ENCODE measurements at places on chromosomes 11 and 22. TPM values are rescaled to one million over a fixed set of nuclear protein-coding genes. Genes with fewer than 3 reads are reported as not detected.

DNA sequence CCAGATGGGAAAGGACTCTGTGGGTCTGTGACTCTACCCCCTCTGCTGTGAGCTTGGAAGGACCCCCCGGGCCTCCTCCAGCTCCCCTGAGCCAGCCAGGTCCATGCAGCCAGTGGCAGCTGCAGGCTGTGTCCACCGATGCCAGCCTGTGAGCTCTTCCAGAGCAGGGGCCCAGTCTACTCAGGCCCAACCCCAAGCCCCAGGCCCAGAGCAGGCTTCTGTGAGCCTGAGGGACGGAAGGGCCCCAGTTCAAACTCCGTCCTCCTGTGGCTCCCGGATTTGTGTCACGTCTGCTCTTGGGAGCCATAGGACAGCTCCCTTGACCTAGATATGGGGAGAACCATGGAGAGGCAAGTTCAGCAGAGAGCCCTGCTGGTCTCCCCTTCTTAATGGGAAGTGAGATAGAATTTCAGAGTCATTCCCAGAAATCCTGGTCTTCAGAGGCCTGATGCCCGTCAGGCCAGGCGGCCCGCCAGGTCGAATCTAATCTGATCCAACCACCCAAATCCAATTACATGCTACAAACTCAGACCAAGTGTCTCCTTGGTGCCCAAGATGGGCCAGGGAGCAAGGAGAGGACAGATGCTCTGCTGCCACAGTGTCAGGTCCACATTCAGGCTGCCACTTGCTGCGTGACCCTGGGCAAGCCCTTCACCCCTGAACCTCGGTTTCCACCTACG lies 75.1 kb downstream of the SCUBE1 start:
- no peak for DNase-seq

GRCh38 chr22:37086184-37086583 lies 23.3 kb downstream of the TMPRSS6 start:
- no peak for DNase-seq

DNA sequence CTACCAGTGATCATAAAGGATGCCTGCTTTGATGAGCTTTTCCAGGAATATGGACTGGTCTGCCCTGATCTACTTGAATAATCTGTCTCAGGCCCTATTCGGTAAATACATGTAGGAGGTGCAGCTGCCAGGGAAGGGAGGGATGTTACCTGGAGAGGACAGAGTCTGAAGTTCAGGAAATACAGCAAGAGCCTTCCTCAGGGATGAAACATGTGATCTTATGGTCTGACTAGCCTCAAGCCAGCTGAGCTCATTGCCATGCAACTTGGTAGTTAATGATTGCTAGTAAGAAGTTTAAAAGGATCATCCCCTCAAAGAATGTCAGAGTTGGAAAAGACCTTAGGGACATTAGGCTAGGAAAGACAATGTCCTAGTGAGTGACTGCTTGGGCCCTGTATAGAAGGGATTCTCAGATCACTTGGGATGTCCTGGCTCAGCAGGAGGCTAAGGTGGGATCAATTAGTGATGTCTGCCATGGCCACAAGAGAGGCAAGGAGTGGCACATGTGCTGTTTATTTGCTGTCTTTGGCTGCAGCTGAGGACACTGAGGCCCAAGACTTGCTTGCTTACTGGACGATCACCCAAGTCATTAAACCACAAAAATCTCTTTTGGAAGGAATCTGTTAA lies 18.5 kb downstream of the PTPRJ start:
- DNase-seq: peak; percentile 86

- DNase-seq: no peak
Observed at GRCh38 chr11:41947392-41947791, 487.9 kb upstream of the LRRC4C start.

GRCh38 chr11:71336996-71337754 lies 84.8 kb upstream of the SHANK2 start:
- peak; percentile 32 for DNase-seq

GRCh38 chr22:38868886-38869381 lies 3.1 kb downstream of the CBX6 start:
- DNase-seq: peak; percentile 73

DNA sequence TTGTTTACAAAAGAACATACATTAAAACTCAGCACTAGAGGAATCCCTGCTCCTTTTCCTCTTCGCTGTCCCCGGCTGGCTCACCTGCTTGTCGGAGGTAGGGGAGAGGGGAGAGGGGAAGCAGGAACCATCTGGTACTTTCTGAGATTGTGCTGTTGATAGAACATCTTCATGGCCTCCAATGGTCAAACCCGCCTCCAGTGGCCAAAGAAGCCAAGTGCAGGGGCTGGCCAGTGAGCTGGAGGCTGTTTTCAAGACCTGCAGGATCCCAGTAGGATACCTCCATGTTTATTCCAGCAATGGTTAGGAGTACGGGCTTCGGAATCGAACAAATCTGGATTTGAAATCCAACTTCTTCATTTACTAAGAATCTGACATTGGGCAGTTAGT lies 92.6 kb downstream of the PKNOX2 start:
- no peak for DNase-seq

DNA sequence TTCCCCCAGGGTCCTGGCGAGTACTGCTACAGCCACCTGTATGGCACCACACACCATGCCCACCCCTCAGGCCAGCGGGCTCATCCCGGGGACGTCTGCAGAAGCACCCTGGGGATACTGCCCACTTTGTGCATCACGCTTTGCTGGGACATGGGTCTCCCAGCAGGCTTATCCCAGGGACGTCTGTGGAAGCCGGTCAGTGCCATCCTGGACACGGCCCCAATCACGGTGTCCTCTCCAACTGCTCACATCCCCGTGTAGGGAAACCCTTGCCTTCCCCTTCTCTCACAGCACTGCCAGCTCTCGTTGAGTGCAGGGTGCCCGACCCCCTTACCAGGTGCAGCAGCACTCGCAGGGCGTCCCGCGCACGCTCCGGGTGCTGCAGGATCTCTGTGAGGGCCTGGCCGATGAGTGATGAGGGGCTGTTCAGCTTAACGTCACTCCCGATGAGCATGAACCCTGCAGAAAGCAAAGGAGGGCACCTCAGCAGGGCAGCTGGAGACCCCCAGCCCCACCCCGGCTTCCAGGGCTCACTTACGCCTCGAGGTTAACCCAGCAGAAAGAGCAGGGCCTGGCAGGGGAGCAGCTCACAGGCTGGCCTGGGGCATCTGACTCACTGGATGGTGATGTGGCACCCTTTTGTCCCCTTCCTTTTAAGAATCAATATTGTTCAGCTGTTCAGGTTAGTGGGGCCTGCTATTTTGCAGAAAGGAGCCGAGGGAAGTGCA lies 76.9 kb upstream of the PITPNB start:
- DNase-seq: no peak

Gene TMEM121B
- total RNA-seq: 0.10 TPM

DNA sequence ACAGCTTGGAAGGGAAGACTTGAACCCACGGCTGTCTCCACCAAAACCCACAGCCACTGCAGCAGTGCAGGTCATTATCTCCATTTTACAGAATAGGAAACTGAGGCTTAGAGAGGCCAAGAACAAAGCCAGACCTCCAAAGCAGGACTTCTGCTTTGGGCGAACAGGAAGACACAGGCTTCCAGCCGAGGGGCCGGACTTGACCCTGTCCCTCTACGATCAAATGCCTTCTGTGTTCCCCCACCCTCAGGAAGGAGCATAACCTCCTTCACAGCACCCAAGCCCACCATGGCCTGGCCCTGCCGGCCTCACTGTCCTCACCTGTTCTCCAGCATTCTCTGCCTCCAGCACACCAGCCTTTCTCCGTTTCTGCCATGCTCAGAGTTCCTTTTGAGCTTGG lies 15.8 kb downstream of the IGLL1 start:
- DNase-seq: no peak

DNA sequence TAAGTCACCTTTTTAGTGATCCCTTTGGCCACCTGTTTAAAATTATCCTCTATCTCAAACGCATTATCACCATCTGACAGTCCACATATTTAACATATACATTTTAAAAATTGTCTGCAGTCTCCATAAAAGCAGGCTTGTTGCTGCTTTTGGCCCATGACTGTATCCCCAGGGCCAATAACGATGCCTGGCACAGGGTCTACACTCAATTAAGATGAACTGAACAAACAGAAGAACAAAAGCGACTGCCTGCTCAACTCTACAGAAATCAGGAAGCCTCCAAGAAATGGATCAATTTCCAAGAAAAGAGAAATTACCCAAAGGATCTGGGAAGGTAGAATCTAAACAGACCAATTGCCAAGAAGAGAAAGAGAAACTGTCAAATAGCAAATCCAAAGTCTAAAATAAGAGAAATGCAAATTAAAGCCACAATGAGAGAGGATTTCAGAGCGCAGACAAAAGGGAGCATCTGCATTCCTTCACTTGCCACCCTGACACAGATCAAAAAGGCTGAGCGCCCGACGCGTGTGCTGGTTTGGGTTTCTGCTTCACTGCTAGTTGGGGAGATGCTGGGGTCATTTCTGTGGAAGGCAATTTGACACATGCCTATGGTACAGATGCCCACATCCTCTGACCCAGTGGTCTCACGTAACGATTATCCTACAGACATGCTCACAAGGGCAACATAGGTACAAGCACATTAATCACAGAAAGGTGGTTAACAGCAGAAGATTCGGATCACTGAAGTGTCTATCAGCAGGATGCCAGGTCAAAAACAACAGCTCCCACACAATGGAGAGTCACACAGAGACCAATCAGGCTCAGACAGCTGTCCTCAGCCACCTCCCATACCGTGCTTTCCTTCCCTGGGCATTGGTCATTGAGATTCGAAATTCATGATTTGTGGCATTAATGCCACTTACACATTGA lies 55.9 kb downstream of the SHISAL1 start:
- DNase-seq: no peak

Gene SLC22A9
- 16.4 TPM for total RNA-seq

DNA sequence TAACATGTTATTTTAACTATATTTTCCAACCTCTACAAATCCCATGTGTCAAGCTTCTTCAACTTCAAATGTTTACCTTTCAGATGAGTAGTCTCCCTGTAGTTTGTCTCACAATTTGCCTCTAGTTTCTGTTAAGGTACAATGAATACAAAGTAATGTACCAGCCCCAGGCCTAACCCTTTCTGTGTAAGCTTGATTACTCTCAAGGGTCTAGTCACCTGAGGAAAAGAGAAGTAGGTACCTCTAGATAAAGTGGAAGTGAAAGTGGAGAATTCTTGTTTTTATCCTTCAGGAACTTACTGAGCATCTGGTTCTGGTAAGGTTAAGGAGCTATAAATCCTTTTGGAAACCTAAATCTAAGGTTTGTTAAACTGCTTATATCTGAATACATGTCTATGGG lies at the start of gene OR51A7:
OR51A7 (plus strand) TSS at position 300 of the 400 bp plus-strand sequence. CDS start 3,587 bp downstream, outside the sequence.
- no peak for DNase-seq

- no peak for DNase-seq
Observed at GRCh38 chr11:84137960-84138359, 851.8 kb upstream of the CCDC90B start.

DNA sequence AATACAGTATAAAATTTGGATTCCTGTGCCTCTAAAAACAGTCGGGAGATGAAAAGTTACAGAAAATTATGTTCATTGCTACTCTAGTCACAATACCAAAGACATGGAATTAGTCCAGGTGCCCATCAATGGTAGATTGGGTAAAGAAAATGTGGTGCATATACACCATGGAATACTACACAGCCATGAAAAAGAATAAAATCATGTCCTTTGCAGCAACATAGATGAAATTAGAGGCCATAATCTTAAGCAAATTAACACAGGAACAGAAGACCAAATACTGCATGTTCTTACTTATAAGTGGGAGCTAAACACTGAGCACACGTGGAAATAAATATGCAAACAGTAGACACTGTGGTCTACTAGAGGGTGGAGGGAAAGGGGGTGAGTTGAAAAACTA lies 67.6 kb downstream of the HSD17B12 start:
- DNase-seq: no peak

Gene GSTT2
- total RNA-seq: not detected

GRCh38 chr11:14042686-14043465 lies 80.4 kb downstream of the SPON1 start:
- DNase-seq: no peak

DNA sequence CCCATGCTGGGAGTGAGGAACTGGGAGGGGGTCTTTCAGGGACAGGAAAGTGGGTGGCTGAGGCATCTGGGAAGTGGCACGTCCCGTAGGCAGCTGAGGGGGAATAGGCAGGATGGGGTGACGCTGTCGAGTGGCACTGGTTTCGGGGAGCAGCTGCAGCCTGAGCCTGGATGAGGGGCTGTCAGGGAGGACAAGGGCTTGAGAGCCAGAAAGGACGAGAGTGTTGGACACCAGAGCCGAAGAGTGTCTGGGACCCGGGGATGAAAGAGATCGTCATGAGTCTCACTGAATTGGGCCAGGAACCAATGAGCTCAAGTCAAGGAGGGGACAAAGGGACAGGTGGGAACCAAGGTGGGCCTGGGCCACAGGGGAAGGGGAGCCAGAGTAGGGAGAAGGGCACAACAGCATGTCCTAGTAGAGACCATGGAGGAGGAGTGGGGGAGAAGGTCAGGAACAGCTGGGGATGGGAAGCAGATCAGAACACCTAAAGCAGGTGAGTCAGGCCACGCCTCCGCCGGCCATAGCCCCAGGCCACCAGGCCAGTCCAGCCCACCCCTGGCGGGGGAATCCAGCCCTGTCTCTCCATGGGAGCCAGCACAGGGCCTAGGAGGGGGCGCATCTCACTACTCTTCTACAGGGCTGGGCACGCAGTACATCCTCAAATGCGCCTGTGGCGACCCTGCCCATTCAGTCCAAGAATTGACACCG lies 4.2 kb downstream of the RAB3IL1 start:
- DNase-seq: peak; percentile 36

GRCh38 chr22:22069450-22070370 lies 87.1 kb upstream of the TOP3B start:
- no peak for DNase-seq

- no peak for DNase-seq
Observed at GRCh38 chr11:29628609-29629008, 388.2 kb downstream of the KCNA4 start.

GRCh38 chr11:96019810-96020747 lies 96.2 kb upstream of the MTMR2 start:
- DNase-seq: no peak

DNA sequence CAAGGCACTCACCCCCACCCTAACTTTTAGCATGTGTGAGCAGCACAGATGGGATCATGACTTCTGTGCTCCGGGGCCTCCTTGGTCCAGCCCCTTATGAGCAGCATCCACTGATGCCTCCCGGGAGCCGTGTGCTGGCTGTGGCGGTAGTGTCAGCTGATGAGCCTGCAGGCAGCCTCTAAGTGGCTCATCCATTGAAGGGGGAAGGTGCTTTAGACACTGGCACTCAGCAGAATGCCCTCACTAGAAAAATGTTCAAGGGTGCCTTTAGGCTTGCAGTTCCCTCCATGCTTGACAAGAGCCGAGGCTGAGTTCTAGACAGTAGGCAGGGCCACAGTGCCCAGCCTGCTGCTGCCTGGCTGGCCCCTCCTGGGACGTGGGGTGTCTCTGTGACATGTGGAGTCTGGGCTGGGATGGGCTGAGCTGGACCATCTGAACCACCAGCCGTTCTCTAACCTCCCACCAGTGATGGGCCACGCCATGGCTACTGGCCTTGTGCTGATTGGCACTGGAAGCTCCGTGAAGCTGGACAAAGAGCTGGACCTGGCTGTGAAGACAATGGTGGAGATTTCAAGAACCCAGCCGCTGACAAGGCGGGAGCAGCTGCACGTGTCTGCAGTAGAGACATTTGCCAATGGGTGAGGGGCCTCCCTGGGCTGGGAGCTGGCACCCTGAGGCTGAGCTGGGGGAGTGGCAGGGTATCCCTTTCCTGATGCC lies 5.8 kb downstream of the TTC38 start:
- DNase-seq: no peak

Gene PGA5
- total RNA-seq: 0.18 TPM

- DNase-seq: no peak
Observed at GRCh38 chr11:102840018-102840417, 3.4 kb downstream of the MMP3 start.

- DNase-seq: no peak
Observed at GRCh38 chr22:19579880-19580279, 55.7 kb upstream of the CLDN5 start.

- DNase-seq: no peak
Observed at GRCh38 chr11:73236854-73237253, 18.8 kb downstream of the P2RY2 start.
